ENCODE measurements at places on chromosomes 4 and X.

GRCh38 chr4:92847026-92847425 lies 543.3 kb downstream of the GRID2 start:
- no peak for DNase-seq

DNA sequence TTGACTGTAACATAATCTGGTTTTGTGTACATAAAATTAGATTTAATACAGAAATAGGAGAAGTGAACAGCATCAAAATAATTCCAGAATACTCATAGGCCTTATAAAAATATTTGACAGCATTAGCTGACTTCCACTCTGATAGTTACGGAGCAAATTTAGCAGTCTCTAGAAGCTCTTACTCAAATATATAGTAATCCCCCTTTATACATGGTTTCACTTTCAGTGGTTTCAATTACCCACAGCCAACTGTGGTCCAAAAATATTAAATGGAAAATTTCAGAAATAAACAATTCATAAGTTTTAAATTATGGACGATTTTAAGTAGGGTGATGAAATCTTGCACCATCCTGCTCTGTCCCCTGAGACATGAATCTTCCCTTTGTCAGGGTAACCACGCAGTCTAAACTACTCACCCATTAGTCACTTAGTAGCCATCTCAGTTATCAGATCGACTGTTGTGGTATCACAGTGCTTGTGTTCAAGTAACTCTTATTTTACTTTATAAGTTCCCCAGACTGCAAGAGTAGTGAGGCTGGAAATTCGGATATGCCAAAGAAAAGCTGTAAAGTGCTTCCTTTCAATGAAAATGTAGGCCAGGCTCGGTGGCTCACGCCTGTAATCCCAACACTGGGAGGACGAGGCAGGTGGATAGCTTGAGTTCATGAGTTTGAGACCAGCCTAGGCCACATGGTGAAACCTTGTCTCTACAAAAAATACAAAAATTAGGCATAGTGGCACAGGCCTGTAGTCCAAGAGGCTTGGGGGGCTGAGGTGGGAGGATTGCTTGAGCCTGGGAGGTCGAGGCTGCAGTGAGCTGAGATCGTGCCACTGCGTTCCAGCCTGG lies 17.2 kb upstream of the RTL9 start:
- DNase-seq = no peak

- no peak for DNase-seq
These were observed 89.1 kb upstream of the TSPAN5 start for GRCh38 chr4:98747393-98748091.

GRCh38 chrX:11757397-11757718 lies 679 bp upstream of the MSL3 start:
- no peak for DNase-seq

DNA sequence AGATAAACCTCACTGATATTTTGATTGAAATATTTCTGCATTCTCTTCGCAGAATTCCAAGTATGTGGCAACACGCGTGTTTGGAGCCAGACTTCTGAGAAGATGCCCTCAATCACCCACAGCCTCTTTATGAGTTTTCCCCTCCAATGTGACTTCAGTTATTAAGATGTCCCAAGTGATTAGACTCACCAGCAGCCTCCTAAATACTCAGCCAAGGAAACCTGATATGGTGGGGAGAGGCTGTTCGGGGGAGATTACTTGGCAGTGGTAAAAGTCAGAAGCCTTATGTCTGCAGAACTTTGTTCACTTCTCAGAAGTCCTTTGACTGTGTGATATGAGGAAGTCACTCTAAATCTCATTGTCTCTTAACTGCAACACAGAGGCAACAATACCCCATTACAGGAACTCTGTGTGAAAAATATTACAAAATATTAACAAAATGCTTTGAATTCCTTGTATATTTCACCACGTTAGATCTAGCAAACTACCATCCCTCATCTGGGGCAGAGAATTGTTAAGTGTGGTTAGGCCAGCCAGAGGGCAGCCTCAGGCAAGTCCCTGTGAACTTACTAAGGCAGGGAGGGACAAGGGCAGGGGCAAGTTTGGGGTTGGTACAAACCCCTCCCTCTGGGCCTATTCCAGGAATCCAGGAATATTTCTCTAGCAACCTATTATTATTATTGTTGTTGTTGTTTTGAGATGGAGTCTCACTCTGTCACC lies 151.4 kb upstream of the USP9X start:
- DNase-seq = peak; percentile 59

- DNase-seq = no peak
These were observed 206.9 kb downstream of the GLUD2 start for GRCh38 chrX:121254336-121254735.

DNA sequence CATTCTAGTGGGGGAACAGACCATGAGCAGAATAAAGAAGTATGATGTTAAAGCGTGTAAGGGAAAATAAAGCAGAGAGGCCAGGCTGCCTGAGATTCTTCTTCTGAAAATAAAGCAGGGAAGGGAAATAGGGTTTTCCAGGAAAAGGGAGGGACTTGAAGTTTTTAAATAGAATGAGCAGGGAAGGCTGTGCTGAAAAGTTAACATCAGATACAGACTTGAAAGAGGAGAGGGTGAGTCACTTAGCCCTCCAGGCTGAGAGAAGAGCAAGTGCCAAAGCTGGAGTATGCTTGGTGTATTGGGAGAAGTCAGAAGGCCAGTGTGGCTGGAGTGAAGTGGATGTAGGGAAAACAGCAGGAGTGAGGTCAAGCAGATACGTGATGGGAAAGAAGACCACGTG lies 10.0 kb upstream of the PLK4 start:
- peak; percentile 37 for DNase-seq

- no peak for DNase-seq
These were observed 776 bp upstream of the SOWAHD start for GRCh38 chrX:119757646-119757978.

DNA sequence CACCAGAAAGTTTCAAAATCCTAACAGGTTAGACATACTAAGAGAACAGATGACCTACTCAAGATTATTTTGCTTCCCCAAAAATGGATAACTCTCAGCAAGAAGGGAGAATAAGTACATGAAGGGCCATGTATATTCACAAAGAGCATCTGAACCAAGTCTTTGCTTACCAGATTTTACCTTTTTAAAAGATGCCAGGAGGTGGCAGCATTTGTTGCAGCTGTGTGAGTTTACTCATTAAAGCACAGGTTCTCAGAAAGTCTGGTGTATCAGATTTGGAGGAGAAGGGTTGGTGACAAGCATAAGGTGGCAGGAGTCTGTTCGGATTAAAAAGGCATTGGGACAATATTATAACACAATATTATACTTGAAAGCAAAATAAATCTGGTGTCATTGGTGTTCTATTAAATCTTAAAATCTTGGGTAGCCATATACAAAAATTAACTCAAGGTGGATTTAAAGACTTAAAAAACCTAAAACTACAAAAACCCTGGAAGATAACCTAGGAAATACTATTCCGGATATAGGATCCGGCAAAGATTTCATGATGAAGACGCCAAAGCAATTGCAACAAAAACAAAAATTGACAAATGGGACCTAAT lies 51.3 kb upstream of the NFKB1 start:
- DNase-seq = no peak

DNA sequence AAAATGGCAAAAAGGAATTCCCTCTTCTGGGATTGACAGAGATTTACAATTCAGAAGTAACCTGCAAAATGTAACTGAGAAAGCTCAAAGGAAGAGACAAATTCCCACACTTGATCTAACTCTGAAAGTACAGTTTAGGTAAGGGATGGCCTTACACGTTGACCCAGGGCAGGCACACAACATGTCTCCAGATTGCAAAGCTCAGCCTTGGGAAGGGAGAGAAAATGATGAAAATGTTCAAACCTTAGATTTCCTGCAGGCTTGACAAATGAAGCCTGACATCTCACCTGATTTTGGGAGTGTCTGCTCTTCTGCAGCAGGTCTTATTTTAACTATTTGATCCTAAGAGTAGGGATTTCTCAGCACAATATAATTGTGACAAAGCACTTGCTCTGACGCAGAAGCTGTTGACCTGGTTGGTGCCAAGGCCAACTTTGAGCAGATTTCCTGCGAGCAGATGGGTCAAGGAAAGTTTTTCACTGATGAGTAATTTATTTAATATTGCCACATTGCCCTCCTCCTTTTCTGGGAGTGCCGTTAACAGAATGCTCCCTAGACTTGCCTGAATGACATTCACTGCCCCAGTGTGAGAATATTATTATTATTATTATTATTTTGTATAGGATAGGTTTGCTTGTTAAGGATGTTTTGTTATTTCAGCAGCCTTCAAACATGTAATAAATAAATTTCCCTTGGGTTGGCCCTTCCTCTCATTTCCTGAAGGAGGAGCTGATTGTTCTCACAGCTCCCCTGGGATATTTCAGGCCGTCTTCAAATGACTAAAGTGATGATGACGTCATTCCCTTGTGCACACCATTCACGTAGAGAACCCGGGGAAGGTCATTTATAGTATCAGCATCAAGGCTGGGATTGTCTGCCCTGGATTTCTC lies 157.1 kb downstream of the VEGFC start:
- no peak for DNase-seq

GRCh38 chrX:16476692-16477091 lies 173.3 kb upstream of the S100G start:
- DNase-seq = no peak

GRCh38 chr4:189787216-189788031 lies 153.2 kb upstream of the FRG1 start:
- no peak for DNase-seq

DNA sequence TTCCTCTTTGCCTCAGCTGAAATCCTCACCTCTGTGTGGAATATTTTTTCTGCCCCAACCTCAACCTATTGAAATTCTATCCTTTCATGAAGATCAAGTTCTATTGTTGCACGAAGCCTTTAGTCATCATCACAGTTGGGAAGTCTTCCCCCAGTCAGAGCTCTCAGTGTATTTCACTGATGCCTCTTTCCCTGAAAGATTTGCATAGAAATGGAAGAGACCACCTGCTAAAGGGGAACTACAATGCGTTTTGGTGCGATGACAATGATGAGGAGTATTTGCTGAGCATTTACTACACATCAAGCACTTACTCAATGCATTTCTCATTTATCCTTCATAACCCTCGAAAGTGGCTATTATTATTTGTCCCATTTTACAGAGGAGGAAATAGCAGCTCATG lies 151.2 kb upstream of the KLF3 start:
- no peak for DNase-seq

DNA sequence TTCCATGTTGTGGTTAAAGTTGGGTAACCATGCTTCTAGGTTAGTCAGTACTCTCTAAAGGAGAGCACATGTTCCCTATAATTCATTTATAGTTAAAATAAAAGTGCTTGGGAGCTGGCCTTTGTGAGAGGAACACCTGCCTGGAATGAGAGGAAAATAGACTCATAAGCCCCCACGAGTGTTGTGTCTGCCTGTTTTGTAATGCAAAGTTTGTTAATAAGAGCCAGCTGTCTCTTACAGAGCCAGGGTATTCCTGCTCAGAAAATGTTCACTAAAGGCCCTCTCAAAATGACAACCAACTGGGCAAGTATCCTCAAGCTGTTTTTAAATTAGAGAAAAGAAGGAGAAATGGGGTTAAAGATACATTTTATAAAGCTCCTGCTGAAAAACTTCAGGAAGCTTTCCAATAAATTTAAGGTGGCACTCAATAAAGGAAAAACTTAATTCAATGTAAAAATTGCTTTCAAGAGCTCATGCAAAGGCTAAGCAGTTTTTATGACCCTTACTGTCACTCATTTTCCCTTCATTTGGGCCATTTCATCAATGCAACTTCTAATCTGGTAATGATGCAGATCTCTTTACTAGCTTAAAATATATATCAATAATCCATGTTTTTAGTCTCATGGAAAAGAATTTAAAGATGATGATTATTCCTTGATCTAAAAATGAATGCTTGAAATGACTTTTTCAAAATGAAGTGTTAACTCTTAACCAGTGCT lies 793.6 kb downstream of the STPG2 start:
- no peak for DNase-seq

- DNase-seq = no peak
These were observed 1328.0 kb downstream of the FSTL5 start for GRCh38 chr4:160835789-160836188.

DNA sequence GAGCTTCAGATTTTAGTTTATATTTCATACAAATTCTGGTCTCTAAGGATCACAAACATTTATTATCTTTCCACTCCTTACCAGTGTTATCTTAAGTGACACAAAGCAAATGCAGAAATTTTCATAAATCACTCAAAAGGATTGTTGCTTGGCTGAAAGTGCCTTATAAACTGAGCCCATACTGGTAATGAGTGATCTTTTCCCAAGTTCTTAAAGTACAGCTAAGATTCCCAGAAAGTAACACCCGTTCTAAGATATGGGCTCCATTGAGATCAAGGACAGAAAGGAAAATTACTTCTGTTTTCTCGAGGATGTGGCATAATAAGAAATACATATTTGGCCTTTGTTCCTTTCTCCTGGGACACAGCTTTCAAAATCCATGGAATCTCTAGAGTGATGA lies 313.7 kb downstream of the ARHGAP24 start:
- no peak for DNase-seq

DNA sequence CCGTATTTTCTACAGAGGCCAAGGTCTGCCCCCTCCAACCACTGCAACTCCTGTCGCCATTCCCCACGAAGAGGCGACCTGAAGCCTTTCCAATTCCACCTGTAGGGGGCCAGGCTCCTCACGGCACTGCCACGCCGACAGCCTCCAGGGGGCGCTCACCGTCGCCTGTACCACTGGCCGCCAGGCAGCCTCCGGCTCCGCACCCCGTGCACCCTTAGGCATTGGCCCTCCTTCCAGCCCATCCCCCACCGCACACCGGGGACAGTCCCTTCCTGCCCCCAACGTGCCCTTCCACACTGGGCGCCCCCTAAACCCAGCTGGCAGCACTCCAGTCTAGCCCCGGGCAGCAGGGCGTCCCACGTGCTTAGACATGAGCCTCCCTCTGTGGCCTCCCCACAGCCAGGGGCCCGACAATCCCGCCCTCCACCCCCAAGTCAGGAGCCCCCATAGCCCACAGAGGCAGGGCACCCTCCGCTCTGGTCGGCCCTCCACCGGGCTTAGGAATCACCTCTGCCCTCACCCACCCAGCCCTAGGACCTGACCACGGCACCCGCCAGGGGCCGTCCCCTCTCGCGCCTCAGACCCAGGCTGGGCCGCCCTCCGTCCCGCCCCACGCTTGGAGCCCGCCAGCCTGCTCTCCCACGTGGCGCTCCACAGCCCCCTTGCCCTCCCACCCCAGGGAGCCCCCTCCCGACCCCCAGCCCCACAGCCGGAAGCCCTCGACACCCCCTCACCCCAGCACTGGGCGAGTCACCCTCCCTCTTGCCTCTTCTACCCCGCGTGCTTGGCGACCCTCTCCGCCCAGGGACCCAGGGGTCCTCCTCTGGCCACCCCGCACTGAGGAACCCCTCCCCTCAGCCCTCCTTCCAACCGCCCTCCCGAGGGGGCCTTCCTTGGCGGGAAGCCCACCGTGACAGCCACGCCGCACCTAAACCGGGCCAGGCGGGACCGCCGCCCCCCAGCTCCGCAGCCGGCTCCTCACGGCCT lies 711 bp downstream of the PNMA6E start:
- no peak for DNase-seq

DNA sequence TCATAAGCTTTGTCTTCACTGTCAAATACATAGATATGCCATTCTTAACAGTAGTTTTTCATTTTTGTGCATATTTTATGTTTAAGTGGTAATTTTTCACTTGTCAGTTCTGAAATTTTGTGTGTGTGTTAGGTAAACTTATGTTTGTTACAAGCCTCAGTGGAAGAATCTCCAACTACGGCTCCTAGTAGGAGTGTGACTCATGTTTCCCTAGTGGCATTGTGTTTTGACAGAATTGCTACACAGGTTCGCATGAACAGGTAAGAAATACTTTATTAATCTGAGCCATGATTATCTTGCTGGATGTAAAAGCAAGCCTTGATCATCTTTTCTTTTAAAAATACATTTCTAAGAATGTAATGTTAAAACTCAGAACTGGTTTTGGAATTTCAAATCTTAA lies 94.4 kb downstream of the BLTP1 start:
- no peak for DNase-seq
